Dermis blood vessel endothelial cell (primary cell): ENCODE measurements at places on chromosomes 7 and 10. TPM values are rescaled to one million over a fixed set of nuclear protein-coding genes. Genes with fewer than 3 reads are reported as not detected.

DNA sequence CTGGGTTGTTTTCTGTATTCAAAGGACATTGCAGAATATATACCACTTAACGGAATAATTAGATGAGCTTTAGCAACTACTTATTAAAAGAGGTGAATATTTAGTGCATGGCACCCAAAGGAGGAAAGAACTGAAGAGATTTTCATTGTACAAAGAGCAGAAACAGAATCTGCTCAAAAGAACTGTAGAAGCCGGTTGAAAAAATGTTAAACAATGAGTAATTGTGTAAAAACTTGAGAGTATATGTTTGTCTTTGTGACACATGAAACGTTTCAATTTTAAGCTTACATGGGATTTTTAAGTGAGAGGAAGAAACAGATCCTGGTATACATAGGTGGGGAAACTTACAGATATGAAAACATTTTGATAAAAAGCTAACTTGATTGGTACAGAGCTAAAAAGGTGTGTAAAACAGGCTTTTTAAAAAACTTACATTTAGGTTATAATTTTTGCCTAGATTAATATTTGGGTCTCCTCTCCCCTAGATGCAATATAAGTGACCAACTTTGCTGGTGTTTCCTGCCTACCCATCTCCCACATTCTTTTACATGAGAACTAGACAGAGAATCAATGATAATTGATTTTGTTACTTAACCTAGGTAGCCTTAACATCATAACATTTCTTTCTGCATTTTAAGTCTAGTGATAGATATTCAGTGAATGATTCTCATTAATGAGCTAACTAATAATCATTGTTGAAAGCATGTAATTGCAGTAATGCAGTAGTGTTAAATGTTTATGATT is 6.8 kb downstream of the ARL5B start:
- DNase-seq: no peak

- DNase-seq: no peak
Observed at GRCh38 chr10:19767876-19768275, 48.4 kb upstream of the PLXDC2 start.

- no peak for DNase-seq
Observed at GRCh38 chr7:148543-148931, 43.8 kb upstream of the FAM20C start.

Gene ASB4
- total RNA-seq: not detected in 2 replicates

DNA sequence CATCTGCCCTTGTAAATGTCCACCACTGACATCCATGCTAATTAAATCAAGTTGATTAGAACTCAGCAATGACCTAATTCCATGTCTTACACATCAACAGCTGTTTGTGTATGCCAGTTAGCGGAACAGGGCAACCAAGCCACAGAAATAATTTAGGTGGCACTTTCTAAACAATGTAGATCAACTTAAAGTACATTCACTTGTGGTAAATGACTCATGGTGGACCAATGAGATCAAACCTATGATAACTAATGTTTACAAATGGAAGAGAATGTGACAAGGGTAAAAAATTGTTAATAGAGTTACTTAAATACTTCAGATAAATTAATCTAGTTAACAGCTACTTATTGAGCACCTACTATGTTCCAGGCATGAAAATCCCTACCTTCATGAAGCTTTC is 63.1 kb upstream of the ICA1 start:
- DNase-seq: no peak

GRCh38 chr7:159086301-159086925 is 58.3 kb downstream of the VIPR2 start:
- no peak for DNase-seq

DNA sequence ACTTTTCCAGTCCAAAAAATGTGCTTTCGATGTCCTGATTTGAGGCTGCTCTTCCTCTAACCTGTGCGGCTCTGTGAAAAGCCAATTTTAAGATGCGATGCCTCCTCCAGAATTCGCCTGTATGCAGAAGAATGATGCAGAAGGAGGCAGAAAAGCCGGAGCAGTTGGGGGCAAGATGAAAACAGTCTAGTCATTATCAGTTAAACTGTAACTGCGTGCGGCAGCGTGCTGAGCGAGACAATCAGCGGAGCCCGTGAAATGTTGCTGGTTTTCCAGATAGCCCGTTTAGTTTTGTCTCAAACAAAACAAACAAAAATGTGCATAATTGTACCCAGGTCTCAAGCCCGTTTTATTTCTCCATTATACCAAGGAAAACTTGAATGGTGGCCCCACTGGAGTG is 137.0 kb upstream of the FGFR2 start:
- no peak for DNase-seq

DNA sequence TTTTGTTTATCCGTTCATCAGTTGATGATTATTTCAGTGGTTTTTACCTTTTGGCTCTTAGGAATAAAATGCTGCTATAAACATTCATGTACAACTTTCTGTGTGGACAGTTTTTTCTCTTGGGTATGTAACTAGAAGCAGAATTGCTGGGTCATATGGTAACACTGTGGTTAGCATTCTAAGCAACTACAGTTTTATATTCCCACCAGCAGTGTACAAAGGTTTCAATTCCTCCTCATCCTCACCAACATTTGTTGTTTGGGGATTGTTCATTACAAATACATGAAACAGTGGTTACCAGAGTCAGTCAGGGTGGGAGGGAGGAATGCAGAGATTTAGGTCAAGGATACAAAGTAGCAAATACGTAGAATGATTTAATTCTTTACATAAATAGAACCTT is 97.0 kb downstream of the NPSR1 start:
- DNase-seq: no peak

GRCh38 chr10:68959695-68960527 is 3.9 kb downstream of the DDX21 start:
- no peak for DNase-seq
